Testis (tissue), 5 donors: ENCODE measurements at places on chromosomes 1 and 21. TPM values are rescaled to one million over a fixed set of nuclear protein-coding genes. Genes with fewer than 3 reads are reported as not detected.

- H3K36me3 ChIP-seq = no peaks in the 10 kb centered on the region
- H3K27me3 ChIP-seq = no peaks in the 10 kb centered on the region
- H3K4me3 ChIP-seq = no peak overlapping the region
- no peaks in the 10 kb centered on the region for H3K4me1 ChIP-seq
Observed at GRCh38 chr1:20229171-20229570, 42.9 kb upstream of the PLA2G2C start.

DNA sequence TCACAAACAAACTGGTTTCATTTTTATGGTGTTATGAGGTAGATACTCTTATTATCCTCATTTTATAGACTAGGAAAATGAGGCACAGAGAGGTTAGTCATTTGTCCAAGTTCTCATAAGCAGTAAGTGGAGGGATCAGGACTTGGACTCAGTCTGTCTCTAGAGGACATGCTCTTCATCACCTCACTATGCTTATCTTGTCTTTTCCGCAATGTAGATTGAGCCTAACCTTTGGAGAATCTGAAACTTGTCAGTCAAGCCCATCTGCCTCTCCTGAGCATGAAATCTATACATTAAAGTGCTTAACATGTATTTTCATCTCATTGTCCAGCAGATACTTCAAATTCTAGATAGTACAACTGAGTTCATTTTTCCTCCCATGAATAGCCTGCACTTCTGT, 11.8 kb upstream of the CDC14A start:
- no peak overlapping the region for H3K27ac ChIP-seq
- H3K36me3 ChIP-seq = no peaks in the 10 kb centered on the region
- H3K27me3 ChIP-seq = no peaks in the 10 kb centered on the region

ALDH4A1 gene
- total RNA-seq = 9.6 TPM

GPR25 gene
- 0.87 TPM for total RNA-seq

PLA2G2A gene
- total RNA-seq = 7.1 TPM
